HT1080 (cell line): ENCODE measurements at places on chromosomes 12 and 14.
A peak's percentile ranks its signal among the peaks of the same experiment; 100 is the strongest.

- DNase-seq, result no peak
These were observed 47.1 kb downstream of the NCOR2 start for GRCh38 chr12:124520265-124520701.

- no peak for DNase-seq
These were observed 386.3 kb downstream of the TMEM121 start for GRCh38 chr14:105912641-105913180.

GRCh38 chr12:96056646-96057455 is 21.5 kb upstream of the LTA4H start:
- no peak for DNase-seq

GRCh38 chr14:99672506-99673304 is 11.4 kb upstream of the CYP46A1 start:
- DNase-seq, result no peak

DNA sequence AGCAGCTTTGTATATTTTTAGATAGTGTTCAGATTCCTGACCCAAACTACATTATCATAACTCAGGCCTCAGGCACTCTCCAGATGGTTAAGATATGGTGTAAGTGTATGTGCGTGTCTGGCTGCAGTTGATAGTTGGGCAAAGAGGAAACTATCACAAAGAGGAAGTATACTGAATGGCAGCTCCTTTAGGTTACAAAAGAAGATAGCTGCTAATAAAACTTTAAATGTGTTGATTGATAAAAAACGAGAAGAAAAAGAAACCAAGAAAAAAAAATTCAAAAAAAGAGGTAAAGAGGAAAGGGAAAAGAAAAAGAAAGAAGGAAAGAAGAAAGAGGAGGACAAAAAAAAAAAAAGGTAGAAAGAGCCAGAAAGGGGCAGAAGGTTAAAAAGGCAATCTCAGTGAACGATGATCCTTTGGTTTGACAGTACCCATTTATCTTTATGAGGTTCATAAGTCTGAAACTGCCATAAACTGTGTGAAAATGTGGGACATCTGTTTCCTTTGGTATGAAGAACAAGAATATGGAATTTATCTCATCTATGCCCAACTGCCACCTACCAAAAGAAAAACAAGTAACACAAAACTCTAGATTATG is 42.2 kb downstream of the TAOK3 start:
- DNase-seq, result no peak

DNA sequence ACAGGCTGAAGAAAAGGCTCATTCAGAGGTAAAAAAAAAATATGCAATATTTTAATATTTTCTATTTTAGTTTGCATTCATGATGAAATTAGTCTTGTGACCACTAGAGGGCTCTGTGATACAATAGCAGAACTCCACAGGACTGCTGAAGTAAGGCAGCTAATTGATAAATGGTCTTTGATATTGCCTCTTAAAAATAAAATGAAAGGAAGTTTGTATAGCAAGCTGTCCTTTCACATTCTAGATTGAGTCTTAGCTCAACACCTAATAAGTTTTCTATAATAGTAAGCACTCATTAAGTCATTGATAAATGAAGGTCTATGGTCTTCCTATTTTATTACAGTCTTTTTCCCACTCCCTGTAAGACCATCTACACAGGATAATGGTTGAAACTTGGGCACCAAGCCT is 315.7 kb downstream of the NAV3 start:
- DNase-seq, result peak; percentile 2
